Naive thymus-derived CD4-positive, alpha-beta T cell (primary cell): ENCODE measurements at places on chromosomes 16 and 17. TPM values are rescaled to one million over a fixed set of nuclear protein-coding genes. Genes with fewer than 3 reads are reported as not detected.

ODAD4 gene
- polyA plus RNA-seq: 0.10 TPM

GAST gene
- not detected for polyA plus RNA-seq

CCL7 gene
- not detected for polyA plus RNA-seq

CCR7 gene
- 2,301 TPM for polyA plus RNA-seq

PFN1 gene
- 1,727 TPM for polyA plus RNA-seq

CDH5 gene
- not detected for polyA plus RNA-seq

TEKT3 gene
- polyA plus RNA-seq: not detected

CCL17 gene
- polyA plus RNA-seq: not detected

MYH3 gene
- 1.8 TPM for polyA plus RNA-seq

SRL gene
- polyA plus RNA-seq: not detected

CRISPLD2 gene
- 1.7 TPM for polyA plus RNA-seq

VMO1 gene
- polyA plus RNA-seq: not detected

DNAH17 gene
- polyA plus RNA-seq: 0.38 TPM

CHRNE gene
- 0.24 TPM for polyA plus RNA-seq

TMEM186 gene
- 15.3 TPM for polyA plus RNA-seq

MAP2K6 gene
- 21.3 TPM for polyA plus RNA-seq

FAM83G gene
- 1.6 TPM for polyA plus RNA-seq

BRIP1 gene
- 0.64 TPM for polyA plus RNA-seq

PYDC1 gene
- not detected for polyA plus RNA-seq

FBXO39 gene
- 0.38 TPM for polyA plus RNA-seq
